ENCODE measurements at places on chromosomes 7 and 10.

DNA sequence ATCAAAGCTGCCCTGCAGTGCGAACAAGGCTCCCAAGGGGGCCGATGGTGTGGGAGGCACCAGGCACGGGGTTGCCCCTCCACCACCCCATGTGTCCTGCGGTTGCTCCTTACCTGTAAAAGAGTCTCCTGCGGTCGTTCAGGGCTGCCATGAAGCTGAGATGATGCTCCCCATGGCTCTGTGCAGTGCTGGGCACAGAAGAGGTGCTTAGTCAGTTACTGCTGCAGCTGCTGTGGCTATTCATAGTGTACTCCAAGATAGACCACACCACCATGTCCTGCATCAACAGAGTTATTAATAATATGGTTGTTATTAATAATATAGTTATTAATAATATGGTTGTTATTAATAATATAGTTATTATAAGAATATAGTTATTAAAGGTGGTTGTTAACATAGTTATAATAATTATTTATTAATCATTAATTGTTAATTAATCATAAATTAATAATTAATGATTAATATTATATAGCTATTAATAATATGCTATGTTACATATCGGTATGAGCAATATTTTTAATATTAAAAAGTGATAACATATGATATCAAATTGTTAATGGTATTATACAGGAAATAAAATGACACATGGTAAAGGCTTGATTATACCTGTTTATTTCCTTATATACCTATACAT is 97.0 kb upstream of the PFKP start:
- DNase-seq: no peak

DNA sequence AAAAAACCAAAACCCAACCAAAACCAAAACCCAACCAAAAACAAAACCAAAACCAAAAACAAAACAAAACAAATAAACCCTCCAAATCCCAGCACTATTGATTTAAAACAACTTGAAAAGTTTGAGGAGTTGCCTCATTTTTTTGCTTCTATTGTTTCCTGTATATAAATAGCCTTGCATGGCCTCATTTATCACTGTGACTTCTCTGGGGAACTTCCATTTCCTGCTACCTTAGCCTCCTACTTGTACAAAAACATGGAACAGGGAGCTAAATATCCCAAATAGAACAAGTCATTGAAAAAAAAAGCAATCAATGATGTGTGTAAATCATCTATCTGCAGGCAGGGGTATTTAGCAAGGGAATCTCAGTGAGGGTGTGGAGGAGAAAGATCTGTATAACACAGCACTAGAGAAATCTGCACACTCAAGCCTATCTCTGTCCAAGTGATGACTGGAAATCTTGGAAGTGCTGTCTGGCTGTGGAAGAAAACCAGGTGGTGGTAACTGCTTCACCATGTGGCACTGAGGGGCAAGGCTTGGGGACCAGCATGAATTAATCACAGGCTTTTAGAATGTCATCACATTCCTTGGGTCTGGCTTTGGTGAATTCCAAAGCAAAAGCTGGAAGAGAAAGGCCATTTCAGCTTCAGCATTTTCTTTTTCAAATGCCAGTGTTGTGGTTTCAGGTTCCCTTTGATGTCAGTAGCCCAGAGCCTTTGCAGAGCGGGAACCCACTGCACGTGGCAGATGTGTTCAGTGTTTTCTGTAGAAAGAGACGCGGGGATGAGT is 349.5 kb upstream of the ZNF32 start:
- no peak for DNase-seq

DNA sequence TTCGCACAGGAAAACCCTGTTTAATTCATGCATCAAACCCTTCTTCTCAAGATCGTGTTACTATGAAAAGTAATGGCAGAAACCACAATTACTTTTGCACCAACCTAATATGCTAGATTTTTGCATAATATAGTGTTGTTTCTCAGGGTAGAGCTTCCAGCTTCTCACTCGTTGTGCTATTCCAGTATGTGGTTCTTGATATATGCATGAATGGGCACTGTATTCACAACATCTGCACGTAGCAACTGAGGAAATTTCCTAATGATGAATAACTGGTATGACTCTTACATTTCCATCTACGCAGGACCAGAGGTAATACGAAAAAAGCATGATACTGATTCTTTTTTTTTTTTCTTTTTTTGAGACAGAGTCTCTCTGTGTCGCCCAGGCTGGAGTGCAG is 326.6 kb upstream of the GALNT17 start:
- no peak for DNase-seq

DNA sequence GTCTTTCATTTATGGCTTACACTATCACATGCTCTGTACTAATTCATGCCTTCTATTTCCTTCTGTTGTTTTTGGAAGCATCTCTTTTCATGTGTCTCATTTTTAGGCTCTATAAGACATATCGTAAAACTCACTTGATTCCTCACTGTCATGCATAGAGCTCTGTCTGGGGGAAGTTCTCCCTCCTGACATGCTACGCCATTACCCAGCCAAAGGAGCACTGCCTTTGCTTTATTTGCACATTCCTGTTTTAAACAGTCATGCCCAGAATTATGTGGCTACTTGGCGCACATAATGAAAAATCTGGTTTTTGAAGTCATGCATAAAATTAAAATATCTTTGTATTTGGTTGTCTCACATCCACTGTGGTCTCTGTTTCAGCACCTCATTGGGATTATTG is 17.6 kb upstream of the AKR1C3 start:
- no peak for DNase-seq

DNA sequence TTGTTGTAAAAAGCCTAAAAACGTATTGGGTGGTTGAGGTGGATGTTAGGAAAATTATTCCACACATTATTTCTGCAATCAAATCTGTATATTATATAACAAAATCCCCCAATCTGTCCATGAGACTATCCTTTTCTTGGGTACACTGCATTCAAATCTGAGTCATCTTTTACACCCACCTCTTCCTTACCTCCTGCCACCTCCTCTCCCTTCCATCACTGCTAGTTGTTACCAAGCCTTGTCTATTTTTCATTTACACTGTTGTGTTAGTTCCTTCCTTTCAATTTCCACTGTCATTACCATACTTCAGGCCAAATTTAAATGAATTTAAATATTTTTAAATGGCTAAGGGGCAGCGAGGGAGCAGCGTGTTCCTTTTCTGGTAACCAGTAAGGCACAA is 83.3 kb downstream of the ITGA8 start:
- no peak for DNase-seq
